ENCODE measurements at places on chromosomes 13 and 19. TPM values are rescaled to one million over a fixed set of nuclear protein-coding genes. Genes with fewer than 3 reads are reported as not detected.

CYP4F8 gene
- total RNA-seq: not detected

AP1M2 gene
- total RNA-seq: 1.1 TPM

NCAN gene
- total RNA-seq: not detected

ZNF460 gene
- 65.2 TPM for total RNA-seq

ZNF20 gene
- total RNA-seq: not detected

MAMSTR gene
- 2.0 TPM for total RNA-seq

CLN5 gene
- 22.4 TPM for total RNA-seq

ZSCAN4 gene
- not detected for total RNA-seq

ADGRE1 gene
- total RNA-seq: 3.7 TPM

CSNK1G2 gene
- total RNA-seq: 104 TPM

RASGRP4 gene
- 0.09 TPM for total RNA-seq

LGALS7 gene
- not detected for total RNA-seq

CCDC70 gene
- not detected for total RNA-seq

HIF3A gene
- total RNA-seq: not detected

SIGLEC5 gene
- total RNA-seq: not detected

IZUMO2 gene
- total RNA-seq: not detected

SIAH3 gene
- total RNA-seq: 4.2 TPM

CYP4F2 gene
- total RNA-seq: not detected

WDR88 gene
- total RNA-seq: not detected

APOE gene
- total RNA-seq: 8.6 TPM

FAAP24 gene
- total RNA-seq: 1.1 TPM

URAD gene
- not detected for total RNA-seq

MEF2B gene
- 3.3 TPM for total RNA-seq

COL5A3 gene
- total RNA-seq: 0.67 TPM

Measured in T-cell (primary cell).